ENCODE measurements at places on chromosomes 16 and 17.

GRCh38 chr16:52741351-52741750, 194.4 kb upstream of the TOX3 start:
- DNase-seq = no peak

DNA sequence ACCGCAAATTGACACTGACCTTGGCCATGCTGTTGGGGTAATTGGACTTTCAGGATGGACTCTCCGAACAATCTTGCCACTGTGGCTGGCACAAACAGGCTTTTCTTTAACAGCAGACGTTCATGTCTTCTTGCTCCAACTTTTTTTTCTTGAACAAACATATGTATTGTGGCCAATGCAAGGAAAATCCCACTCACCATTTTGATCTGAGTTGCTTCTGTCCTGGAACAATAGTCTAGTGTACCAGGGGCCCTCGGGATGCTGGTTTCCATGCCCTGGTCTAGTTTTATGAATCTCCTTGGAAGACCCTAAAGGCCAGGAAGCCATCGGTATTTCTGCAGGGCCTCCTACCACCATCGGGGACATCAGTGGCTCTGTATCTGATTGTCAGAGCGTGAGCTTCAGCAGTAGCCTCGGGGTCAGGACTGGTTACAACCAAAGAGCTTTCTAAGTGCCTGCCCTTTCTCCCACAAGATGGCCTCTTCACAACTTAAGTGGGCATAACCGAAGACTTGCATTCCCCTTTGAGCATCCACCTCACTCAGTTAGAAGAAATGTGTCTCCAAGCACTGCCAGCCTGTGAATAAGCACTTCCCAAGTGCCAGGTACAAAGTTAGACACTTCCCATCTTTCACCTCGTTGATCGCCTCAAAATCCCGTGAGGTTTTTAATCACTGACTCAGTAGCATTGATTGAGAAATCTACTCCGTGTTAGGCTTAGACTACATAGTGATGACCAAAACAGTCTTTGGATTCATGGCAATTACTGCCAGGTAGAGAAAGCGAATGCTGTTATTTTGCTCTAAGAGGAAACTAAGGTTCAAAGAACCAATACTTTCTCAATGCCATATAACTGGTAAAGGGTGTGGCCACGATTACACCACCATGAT, 87.0 kb upstream of the TBX2 start:
- no peak for DNase-seq

- DNase-seq = no peak
Measured at GRCh38 chr16:77843405-77843804, 55.0 kb downstream of the VAT1L start.

GRCh38 chr17:49738456-49739163, 25.3 kb downstream of the FAM117A start:
- DNase-seq = no peak

- no peak for DNase-seq
Measured at GRCh38 chr17:79412886-79413390, 197.9 kb downstream of the RBFOX3 start.

DNA sequence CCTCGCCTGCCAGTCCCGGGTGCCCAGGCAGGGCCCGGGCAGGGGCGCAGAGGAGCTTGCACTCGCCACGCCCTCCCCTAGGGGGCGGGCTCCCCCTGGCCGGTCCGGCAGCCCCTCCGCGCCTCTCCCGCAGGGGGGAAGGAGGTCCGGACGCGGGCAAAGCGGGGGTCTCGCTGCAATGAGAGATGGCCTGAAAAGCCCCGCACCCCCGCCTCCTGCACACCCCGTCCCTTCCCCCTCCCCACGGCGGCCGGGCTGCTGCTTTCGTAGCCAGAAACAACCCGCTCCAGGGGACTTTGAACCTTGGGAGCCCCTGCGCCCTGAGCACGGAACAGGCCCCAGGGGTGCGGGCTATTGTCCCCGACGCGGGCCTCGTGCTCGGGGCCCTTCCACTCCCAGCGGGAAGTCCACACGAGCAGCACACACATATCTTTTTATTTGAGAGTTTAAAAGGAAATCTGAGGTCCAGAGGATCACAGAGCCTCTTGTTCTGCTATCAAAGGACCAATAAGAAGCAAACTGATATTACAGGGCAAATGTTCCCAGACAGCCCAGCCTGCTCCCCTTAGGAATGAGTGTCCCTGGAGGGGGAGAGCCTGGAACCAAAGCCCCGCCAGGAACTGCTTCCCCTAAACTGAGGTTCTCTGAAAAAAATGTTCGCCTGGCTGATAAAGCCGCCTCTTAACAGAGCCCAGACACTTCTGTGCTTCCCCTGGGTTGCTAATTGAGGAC, 5.8 kb upstream of the CBX4 start:
- DNase-seq = peak; percentile 60

GRCh38 chr17:82030470-82031302, 792 bp upstream of the RAC3 start:
- DNase-seq = peak; percentile 87

GRCh38 chr17:81837641-81838040, 2.8 kb upstream of the PPP1R27 start:
- DNase-seq = no peak

- no peak for DNase-seq
Measured at GRCh38 chr16:80459966-80460365, 80.8 kb upstream of the DYNLRB2 start.

DNA sequence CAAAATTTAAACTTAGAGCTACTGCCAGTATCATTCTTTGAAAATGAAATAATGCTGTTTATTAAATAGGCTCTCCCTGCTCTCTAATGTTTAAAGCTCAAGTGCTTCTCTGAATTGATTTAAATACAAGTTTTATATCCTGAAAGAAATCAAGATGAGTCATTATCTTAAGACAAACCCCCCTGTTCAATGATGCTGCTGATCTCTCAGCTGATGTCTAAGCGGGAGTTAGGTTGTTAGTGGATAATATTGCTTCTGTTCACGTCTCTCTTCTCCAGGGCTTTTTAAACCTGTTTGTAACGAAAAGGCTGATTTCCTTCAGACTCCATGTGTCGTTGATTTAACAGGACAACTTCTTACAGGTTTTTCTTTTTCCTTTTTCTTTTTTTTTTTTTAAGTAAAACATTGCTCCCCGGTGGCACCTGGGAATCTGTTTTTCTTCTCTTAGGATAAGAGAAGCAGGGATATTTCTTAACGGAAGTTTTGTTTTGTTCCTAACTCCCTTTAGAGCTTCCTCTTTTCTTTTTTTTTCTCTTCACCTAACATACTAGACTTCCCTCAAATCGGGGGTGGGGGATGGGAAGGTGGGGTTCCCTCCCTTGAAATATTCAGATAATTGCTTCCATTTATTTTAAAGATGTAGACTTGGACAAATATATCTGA, 807 bp upstream of the LYRM9 start:
- DNase-seq = no peak

DNA sequence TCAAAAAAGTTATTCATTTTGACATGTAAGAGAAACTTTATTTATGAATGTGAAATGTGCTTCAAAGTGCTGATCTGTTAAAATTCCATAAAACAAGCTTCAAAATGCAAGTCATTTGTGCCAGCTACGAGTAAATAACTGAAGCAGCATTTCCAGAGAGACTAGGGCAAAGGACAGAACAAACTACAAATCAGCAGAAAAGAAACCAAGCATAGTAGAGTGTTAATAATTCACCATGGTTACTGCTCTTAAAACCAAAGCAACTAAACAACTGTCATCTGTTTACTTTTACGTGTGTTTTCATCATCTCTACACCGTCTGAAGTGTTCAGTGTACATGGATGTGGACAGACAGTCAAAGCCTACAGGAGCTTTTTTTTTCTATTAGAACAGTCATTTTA, 1.6 kb upstream of the ASPA start:
- no peak for DNase-seq

GRCh38 chr17:36509272-36509985, 22.9 kb downstream of the ZNHIT3 start:
- DNase-seq = no peak

DNA sequence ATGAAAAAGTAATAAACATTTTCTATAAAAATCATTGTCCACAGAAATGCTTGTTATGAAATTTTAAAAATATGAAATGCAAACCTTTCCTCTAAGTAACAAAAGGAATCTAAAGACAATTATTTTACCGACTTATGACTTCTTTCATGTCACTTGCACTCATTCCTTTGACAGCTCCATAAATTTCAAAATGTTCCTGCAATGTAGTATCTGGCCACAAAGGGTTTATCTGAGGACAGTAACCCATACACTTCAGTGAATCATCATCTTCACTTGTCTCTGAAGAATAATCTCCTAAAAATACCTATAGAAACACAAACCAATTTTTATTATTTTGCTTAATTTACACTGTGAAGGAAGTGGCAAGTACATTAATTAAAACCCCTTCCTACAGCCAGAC, 25.6 kb upstream of the ABCA10 start:
- no peak for DNase-seq

- DNase-seq = no peak
Measured at GRCh38 chr17:32488604-32489180, 1.9 kb downstream of the CDK5R1 start.

DNA sequence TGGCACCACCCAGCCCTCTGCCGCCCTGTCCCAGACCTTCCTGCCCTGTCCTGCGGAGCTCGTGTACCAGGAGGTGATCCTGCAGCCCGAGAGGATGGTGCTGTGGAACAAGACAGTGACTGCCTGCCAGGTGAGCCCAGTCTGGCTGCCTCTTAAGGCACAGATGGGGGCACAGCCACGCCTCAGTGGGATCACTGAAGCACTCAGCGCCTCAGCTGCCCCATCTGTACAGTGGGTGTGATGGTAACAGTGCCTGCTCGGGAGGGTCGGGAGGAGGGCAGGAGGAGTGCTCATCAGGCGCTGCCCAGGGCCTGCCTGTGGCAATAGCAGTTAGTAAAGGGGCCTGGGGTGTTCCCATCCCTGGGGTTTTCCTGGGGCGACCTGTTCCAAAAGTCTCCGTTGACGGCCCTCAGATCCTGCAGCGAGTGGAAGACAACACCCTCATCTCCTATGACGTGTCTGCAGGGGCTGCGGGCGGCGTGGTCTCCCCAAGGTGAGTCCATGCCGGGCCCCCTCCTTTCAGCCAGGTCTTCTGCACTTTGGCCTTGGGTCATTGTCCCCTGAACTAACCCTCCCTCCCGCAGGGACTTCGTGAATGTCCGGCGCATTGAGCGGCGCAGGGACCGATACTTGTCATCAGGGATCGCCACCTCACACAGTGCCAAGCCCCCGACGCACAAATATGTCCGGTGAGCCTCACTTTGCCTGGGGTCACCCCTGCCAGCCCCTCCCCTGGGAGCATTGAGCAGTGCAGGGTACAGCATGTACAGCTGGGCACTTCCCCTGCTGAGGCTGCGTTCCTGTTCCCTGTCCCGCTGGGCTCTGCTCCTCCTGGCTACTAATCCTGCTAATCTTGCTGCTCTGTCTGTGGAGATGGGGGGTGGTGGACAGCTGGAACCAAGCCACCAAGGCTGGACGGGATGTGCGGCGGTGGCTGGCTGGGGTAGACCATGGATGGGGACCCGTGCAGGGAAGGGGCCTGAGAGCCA, 4.5 kb upstream of the TCAP start:
- DNase-seq = peak; percentile 65

DNA sequence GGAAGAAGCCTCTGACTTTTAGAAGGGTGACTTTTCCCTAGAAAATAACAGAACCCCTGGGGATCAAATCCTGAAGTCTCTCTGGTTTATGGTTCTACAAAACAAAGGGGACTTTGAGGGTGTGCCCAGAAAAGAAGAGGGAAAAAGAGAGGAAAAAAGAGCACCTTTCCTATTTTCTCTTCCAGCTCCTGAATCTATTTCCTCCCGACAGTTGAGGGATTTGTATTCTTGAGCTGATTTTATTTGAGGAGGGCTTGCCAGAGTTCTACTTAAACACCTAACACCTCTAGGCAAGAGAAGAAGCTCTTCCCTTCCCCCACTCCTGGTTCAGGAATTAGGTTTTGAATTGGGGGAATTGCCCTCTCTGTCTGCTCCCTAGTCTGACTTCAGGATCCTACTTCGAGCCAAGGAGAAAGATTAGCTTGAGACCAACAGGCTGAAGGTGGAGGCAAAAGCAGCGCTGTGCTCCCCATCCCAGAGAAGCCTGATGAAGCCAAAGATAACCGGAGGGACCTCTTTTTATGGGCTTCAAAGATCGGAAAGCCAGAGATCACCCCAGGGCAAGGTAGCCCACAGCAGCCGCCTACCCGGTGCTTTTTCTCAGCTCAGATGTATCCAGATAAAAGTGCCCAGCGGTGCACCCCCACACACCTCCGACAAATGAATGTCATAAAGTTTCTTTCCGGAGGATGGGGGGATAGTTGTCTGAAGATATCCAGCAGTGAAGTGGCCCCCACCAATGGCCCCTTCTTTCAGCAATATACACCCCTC, 796 bp downstream of the HOXB3 start:
- DNase-seq = no peak

DNA sequence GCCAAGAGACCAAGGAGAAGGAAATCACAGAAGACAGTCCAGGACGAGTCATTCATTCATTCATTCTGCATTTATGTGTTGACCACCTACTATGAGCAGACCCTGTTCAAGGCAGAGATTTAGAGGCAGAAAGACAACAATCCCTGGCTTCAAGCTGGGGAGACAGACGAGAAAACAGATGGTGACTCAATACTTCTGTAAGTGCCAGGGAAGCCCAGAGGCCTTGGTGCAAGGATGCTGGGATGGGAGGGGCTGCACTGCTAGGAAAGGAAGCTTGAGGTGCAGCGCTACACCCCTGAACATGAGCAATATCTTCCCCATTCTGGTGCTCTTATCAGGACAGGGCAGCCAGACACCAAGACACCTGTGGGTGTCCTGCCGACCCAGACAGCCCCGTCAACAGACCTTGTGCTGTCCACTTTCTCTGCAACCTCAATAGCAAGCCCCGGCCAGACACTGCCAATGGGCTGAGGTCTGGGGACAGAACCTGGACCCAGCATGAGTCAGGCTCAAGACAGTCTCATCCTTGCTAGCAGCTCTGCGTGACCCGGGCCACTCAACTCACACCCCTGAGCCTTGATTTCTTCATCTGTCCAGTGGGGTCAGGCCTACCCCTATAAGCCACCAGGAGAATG, 163.5 kb downstream of the COPRS start:
- DNase-seq = no peak

DNA sequence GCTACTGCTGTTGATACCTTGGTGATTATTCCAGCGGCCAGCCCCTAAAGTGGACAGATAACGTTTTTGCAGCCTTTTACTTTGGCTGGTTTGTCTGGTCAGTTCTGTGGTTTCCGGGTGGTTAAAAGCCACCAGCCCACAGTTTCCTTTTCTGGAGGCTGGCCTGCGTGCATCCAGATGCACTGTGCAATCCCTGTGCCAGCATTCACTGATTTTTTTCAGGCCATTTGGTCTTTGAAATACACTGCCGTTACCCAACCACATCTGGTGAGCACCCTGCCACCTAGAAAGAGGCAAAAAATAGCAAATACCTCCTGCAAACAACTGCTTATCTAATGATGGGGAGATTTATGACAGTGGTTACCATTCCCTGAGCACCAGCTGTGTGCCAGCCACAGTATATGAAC, 797 bp downstream of the NUDT7 start:
- DNase-seq = peak; percentile 31

- peak; percentile 20 for DNase-seq
Measured at GRCh38 chr16:21526923-21527807, 72.2 kb upstream of the METTL9 start.

DNA sequence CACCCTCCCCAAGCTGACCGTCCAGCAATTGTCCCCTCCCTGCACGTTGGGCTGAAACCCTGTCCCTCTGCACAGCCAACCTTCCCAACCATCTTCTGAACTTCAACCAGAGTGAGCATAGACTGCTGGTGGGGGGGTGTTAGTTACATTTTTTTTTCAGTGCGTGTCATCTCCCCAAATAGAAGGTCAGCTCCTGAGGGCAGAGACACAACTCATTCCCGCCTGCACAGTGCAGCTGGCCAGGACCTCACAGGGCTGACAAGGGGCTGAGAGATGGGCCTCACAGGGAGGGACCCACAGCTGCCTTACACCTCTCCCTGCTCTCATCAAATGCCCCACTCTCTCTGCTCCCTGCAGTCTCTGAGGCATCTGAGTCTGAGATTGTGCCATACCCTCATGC, 8.4 kb downstream of the SRL start:
- DNase-seq = no peak

All from left cardiac atrium (tissue), 4 donors.